BE2C (cell line): ENCODE measurements at places on chromosomes 2 and 18.
A peak's percentile ranks its signal among the peaks of the same experiment; 100 is the strongest.

DNA sequence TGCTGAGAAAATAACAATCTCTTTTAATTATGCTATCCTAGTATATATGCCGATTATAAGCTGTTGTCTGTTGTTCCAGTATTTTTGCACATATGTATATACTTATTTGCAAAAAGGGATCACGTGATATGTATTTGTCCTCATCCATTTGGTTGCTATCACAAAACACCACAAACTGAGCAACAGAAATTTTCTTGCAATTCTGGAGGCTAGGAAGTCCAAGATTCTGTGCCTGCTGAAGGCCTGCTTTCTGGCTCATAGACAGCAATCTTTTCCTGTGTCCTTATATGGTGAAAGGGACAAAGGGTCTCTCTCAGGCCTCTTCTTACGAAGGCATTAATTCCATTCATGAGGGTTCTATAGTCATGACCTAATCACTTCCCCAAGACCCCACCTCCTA, 186.5 kb downstream of the LPIN1 start:
- no peak for DNase-seq

DNA sequence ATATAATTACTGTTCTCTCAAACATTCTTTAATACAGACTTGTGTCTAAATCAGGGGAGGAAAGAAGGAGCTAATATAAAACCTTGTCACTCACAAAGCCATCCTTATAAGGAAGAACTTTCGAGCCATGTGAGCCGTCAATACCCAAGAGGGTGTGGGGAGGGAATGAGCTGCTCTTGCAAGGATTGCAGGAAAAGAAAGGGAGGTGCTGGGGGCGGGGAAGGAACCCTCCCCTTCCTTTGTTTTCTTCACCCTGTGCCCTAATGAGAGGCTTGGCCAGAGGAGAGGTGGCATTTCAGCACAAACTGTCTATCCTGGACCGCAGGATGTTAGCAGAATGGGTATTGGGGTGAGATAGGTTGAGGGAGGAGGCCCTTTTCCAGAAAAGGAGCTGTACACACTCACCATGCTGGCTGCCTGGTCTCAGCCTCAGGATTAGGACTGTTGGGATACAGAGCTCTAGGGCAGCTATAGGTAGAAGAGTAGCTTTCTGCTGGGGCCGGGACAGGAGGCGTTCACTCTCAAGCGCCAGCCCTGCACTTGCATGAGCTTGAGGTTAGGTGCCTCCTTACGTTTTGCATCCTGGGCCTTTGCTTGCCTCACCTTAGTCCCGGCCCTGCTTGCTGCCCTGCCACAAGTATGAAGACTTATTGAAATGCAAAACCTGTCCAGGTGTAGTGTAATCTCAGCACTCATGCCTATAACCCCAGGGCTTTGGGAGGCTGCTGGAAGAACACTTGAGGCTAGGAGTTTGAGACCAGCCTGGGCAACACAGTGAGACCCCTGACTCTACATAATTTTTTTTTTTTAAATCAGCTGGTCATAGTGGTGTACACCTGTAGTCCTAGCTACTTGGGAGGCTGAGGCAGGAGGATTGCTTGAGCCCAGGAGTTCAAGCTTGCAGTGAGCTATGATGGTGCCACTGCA, 190.5 kb downstream of the LOXHD1 start:
- DNase-seq = no peak

DNA sequence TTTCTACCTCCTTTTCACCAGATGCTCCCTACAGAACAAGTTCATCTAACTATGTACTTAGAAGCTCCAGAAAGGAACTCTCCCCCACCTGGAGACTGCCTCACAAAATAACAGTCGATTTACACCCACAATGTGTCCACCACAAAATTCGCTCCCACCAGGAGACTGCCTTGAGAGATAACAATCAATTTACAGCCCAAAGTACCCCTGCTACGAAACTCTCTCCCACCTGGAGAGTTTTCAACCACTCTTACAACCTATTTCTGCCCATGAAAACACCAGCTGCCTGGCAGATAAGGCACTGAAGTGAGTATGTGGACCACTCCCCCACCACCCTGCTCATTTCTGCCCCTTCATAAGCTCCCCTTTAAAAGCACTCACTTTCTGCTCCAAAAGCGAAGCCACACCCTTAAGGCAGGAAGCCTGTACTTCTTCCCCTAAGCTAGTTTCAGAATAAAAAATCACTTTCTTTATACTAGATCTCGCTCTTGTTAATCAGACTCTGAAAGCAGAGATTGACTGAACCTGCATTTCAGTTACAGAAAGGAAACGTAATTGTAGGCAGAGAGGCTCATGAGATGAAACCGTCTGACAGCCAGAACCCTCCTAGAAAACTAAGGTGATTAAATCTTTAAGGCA, 94.4 kb upstream of the RBBP8 start:
- no peak for DNase-seq

DNA sequence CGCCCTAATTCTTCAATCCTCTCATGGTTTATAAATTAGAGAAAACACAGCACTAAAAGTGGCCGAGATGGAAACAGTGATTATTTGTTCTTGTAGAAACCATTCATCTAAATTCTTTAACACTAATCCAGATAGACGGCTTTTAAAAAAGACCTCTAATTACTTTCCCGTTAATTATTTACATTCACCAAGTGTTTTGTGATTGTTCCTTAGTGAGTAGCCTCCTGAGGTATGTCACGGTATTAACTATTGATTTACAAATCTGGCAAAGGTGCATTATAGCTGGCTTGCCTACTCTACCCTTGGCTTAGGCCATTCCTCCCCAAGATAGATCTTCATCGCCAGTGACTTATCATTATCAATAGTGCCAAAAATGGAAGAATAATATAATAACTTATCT, 436.4 kb upstream of the ST6GAL2 start:
- DNase-seq = no peak

GRCh38 chr18:42155024-42155423, 200.0 kb downstream of the PIK3C3 start:
- DNase-seq = peak; percentile 74

DNA sequence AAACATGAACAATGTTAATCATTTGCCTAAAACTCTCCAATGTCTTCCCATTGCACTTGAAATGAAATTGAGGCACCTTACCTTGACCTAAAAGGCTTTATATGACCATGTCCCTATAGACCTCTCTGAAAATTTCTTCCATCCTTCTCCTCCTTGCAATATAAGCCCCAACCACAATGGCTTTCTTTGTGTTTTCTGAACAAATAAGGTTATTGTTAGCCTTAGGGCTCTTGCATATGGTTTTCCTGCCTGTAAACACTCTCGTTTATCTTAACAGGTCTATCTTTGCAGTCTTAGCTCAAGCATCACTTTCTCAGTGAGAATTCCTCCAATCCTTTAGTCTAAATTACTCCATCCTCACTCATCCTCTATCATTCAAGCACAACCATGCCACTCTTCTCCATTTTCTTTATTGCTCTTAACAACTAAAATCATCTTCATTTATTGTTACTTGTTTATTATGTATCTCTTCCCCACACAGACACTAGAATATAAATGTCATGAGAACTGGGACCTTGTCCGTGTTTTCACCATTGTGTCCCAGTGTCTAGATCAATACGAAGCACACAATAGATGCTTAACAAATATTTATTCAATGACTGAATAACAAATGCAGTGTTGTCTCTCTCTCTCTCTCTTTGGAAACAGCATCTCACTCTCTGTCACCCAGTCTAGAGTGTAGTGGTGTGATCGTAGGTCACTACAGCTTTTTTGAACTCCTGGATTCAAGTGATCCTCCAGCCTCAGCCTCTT, 129.3 kb downstream of the RDH14 start:
- DNase-seq = no peak

DNA sequence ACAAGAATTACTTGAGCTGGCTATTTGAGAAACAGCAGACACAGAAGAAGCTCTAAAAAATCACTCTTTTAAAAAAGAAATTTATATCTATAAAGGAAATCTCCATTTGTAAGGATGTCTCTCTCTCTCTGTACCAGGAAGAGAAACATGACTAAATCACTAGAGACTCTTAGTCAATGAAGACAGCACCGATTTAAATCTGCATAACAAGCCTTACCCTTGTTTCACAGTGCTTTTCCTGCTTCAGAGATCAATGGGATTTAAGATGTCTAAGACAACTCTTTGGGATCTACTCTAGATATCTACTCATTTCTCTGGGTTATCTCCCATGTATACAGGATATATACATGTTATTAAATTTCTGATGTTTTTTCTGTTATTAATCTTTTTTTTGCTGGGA, 359.2 kb upstream of the RND3 start:
- DNase-seq = no peak

GRCh38 chr2:131168538-131168937, 40.8 kb upstream of the POTEE start:
- DNase-seq = no peak

GRCh38 chr18:33350256-33350655, 90.3 kb downstream of the CCDC178 start:
- DNase-seq = no peak

GRCh38 chr2:230443541-230443940, 27.5 kb downstream of the SP100 start:
- no peak for DNase-seq

GRCh38 chr18:25275412-25276001, 76.5 kb downstream of the ZNF521 start:
- DNase-seq = no peak

DNA sequence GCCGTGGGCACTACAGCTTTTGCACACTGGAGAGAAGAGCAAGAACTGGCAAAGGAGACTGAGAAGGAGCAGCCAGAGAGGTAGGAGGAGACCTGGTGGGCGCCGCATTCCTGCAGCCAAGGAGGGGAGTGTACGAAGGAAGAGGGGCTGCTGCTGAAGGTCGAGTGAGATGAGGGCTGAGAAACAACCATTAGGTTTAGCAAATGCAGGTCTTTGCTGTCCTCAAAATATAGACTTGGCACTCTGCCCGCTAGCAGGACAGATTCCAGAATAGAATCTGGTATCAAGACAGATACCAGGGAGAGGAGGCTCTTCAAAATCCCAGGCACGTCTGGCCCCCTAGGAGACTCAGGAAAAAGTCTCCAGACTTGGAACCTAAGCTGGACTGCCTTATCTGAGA, 83.0 kb downstream of the TGOLN2 start:
- DNase-seq = no peak

DNA sequence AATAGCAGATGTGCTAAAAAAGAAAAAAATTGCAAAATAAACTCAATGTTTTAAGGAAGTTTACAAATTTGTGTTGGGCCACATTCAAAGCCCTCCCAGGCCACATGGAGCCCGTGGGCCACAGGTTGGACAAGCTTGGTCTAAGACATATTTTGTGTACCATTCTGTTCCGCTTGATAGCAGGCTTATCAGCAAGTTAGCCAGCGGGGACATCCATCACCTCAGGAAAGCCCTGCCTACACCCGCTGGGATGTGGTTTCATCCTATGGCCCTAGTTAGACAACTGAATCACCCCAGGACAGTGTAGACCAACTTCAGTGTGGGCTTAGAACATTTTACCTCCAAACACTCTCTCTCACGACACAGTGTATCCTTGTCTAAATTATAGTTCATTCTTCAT, 32.6 kb downstream of the CD8B2 start:
- no peak for DNase-seq

- no peak for DNase-seq
Observed at GRCh38 chr2:25521126-25521525, 152.3 kb downstream of the DTNB start.

DNA sequence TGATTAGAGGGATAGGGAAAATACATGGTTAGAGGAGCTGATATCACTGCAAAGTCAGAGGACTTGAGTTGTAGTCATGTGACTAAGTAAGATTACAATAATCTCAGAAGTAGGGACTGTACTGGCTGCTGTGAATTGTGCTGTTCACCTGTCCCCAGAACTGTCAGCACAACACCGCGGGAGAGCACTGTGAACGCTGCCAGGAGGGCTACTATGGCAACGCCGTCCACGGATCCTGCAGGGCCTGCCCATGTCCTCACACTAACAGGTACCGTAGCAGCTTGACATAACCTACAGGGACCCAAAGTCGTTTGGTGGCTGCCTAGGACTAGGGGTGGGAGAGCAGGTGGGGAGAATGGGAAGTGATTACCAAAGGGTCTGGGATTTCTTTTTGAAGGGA, 132.8 kb upstream of the TTC39C start:
- no peak for DNase-seq

- DNase-seq = no peak
Observed at GRCh38 chr18:79512461-79513380, 117.0 kb downstream of the NFATC1 start.

DNA sequence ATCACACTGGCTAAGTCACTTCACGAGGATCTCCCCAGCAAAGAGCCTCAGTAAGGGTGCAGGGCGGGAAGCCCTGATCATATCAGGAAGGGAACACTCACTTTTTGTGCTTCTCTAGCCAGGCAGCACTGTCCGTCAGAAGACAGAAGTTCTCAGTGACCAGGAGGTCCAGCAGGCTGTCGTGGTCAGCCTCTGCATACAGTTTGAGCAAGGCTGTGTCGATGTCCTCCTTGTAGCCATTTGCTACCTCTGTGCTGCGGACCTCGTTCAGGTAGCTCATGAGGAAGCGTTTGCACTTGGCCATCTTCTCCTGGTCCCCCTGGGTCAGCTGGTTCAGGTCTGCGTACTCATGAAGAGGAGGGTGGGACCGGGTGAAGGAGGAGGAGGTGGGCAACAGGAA, 38.7 kb downstream of the GPR45 start:
- no peak for DNase-seq

- no peak for DNase-seq
Observed at GRCh38 chr2:15517793-15518192, 43.3 kb downstream of the NBAS start.

DNA sequence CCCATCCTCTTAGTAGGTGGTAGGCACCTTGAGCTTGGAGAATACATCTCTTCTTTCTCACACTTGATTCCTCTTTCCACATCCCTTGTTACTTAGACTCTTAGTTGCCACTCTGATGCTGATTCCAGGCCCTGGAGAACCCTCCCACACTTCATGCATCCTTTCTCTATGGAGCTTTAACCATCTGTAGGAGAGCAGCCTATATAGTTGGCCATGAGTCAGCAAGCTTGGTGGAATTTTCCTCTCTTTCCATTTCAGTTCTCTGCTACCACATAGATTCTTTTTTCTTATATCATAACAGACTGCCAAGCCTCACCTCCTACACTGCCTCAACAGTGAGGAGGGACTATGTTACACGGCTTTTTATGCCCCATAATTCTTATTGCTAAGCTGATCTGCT, 851.6 kb upstream of the CDH2 start:
- no peak for DNase-seq
